ENCODE measurements at places on chromosomes 3 and 15. TPM values are rescaled to one million over a fixed set of nuclear protein-coding genes. Genes with fewer than 3 reads are reported as not detected.
A peak's percentile ranks its signal among the peaks of the same experiment; 100 is the strongest.

DNA sequence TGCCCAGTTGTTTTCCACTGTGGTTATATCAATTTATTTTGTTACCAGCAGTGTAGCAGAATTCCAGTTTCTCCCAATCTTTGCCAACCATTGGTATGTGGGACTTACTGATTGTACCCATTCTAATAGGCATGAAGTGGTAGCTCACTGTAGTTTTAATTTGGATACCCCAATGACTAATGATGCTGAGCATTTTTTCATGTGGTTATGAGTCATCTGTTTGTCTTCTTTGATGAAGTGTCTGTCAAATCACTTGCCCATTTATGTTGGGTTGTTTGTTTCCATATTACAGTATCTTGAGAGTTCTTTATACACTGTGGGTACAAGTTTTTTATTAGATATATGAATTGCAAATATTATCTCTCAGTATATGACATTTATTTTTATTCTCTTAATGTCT lies 644.3 kb downstream of the NR2F2 start:
- no peak for DNase-seq

DNA sequence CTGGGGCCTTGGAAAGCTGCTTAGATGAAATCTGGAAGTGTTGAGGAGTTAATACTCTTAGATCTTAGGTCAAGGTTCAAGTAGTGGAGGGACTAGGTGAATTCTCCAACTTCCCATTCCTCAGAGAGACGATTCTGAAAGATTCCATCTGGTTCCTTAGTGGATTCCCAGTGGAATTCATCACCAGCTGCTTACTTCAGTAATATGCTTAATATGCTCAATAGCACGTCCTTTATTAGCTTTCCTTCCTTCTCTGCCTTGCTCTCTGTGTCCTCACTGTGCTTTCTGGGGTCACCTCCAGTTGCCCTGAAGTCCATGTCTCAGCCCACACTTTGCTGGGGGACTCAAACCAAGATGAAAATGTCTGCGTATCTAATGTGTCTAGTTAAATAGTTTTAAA lies 31.0 kb downstream of the CEP63 start:
- no peak for DNase-seq

DNA sequence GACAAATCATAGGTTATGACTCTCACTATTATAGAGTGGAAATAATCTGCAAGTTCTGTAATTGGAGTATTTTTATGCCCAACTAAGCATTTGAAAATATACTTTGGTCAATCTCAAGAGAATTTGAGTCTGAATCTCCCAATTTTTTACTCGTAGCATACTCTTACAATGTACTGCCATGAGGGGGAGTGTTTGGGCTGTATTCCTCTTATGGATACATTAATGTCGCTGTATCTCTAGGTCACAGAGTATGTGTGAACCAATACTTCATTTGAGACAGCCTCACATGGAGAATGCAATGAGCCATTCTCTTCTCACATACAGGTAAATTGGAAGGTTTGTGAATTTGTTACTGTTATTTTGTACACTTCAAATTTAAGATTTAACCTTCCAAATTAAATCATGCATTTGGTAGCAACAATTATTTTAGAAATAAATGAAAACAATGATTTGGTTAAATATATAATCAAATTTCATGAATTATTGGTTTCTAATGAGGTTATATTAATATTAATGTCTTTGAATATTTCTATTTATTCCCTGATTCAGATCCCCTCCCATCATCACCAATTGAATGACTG lies 5.5 kb upstream of the CD200 start:
- DNase-seq, result no peak

DNA sequence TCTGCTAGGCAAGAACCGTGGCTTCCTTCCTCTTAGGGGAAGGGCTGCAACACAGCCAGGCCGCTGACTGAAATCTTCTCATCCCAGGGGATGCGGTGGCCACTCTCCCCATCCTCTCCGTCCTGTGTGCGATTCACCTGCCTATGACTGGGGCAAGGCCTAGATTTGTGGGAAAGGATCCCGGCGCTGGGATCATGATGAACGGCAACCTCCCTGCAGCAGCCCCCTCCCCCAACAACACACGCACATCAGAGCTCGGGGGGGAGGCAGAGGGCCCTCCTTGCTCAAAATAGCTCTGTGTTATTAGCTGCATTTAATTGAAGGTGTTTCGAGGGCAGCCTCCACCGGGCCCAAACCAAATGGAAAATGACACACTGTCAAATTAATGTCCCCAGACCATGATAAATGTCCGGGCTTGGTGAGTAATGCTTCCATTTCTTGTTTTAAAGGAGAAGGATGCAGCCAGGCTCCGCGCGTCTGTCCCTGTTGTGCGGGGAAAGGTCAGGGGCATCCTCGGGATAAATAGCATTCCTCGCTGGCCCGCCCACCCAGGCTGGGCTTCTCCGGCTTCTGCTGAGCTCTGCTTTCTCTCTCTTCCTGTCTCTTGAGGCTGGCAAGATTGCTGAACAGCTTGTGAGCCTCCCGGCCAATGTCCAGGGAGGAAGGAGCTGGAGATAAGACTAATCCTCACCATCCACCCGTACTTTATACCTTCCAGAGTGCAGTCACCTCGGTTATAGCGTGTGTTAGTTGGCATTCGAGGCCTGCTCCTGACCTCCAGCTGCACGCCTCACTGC lies 56.4 kb upstream of the TLE3 start:
- no peak for DNase-seq

- DNase-seq, result no peak
These were observed 168.9 kb downstream of the SMAD6 start for GRCh38 chr15:66870880-66871388.

- peak; percentile 25 for DNase-seq
These were observed 42.7 kb upstream of the ATP2B2 start for GRCh38 chr3:10547841-10548783.

DNA sequence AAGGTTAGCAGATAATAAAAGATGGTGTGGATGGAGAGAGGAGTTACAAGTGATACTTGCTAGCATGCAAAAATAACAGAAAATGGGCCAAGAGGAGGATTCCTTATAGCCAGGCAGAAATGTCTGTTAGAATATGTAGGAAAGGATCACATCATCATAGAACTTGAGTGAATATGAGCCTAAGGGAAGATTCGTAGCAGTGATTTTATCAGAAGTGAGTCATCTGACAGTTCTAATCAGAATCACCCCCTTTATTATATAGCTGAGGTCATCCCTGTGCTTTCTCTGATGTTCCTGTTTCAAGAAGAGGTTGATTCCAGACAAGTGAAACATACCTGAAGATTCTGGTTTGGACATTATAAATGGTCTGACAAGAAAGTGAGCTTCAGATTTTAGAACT lies 22.9 kb downstream of the EXOG start:
- DNase-seq, result no peak

DNA sequence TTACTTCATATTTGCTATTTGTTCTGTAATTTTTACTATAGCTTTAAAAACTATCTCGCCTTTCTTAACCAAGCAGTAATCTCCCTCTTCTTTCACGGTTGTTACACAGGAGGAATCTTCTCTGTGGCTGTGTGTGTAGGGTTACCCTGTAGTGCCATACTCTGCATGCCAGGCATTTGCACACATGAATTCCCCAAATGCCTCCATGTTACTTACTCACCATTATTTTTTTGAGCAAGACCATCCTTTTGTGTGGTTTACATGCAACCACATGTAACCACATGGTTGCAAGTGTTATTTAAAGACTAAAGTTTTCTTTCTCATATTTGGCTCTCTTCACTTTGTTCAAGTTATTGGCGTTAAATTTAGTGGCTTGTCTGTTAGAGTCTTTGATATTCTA lies 45.5 kb downstream of the HPS3 start:
- no peak for DNase-seq

DNA sequence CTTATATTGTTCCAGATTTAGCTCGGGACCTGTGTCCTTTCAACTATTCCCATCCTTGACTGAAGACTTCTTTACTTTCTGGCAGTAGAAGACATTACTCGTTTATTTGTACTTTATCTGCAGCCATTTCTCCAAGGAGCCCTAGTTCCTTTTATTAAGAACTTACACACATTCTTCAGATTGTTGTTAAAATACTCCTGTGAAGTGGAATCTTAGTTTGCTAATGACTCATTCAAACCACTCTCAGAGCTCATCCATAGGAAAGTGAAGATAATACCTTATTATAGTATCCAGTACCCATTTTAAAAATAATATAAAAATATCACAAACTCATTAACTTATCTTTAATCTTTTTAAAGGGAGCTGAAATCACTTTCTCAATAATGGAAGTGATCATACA lies 63.5 kb downstream of the C3orf70 start:
- no peak for DNase-seq

The CHDH gene
- total RNA-seq, result 2.9 TPM

The ZPLD1 gene
- total RNA-seq, result 0.33 TPM

GRCh38 chr15:65927545-65927944 lies 58.3 kb downstream of the RAB11A start:
- no peak for DNase-seq

The XCR1 gene
- total RNA-seq, result under 0.01 TPM

GRCh38 chr3:30672959-30673358 lies 66.6 kb downstream of the TGFBR2 start:
- no peak for DNase-seq

The C3orf49 gene
- total RNA-seq, result not detected

The SLC38A3 gene
- total RNA-seq, result 0.98 TPM

The SPSB4 gene
- not detected for total RNA-seq

- DNase-seq, result no peak
These were observed 273.3 kb downstream of the ZNF385D start for GRCh38 chr3:21477541-21478288.

DNA sequence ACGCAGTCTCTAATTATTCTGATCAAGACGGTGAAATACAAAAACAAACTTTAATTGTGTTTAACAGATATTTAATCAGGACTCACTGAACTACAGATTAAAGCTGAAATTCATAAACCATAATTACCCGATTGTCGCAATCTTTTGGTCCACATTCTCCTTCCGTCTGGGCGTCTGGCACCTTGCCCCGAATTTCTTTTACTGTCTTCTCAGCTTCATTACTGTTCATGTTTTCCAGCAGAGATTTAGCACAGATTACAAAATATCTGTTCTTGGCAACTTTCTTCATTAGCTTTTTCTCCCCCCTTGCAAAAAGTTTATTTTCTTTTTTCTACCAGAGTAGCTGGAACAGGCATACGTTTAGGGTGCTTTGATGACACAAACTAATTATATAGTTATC lies 271.4 kb downstream of the TIGIT start:
- no peak for DNase-seq

The TM6SF1 gene
- total RNA-seq, result 6.4 TPM

- no peak for DNase-seq
These were observed 23.3 kb upstream of the CEMIP start for GRCh38 chr15:80755885-80756284.

- no peak for DNase-seq
These were observed 357.0 kb downstream of the TIGIT start for GRCh38 chr3:114650808-114651207.

- no peak for DNase-seq
These were observed 61.7 kb upstream of the GLCE start for GRCh38 chr15:69098771-69099170.

The AGBL1 gene
- total RNA-seq, result not detected

GRCh38 chr3:97838393-97838792 lies 16.6 kb downstream of the CRYBG3 start:
- DNase-seq, result no peak

- DNase-seq, result no peak
These were observed 53.6 kb downstream of the SUMF1 start for GRCh38 chr3:4413467-4413866.

GRCh38 chr3:110900576-110900975 lies 171.0 kb upstream of the NECTIN3 start:
- no peak for DNase-seq

DNA sequence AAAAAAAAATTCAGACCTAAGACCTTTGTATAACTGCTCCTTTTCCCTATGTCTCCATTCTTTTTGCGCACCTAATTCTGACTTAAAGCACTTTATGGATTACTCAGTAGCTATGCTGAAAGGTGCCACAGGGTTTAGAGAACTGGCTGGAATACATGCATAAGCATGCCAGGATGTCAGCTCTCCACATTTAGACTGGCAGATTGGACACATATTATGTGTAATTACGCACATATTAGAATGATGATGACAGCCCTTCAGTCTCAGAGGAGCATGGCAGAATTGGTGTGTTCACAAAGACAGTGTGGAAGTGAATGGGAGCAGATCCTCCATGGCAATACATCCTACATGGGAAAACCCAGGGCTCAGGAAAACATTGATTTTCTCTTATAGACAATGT lies 108.1 kb upstream of the LSAMP start:
- no peak for DNase-seq

GRCh38 chr3:179528772-179529171 lies 34.0 kb upstream of the ACTL6A start:
- DNase-seq, result no peak

- DNase-seq, result no peak
These were observed 667.8 kb upstream of the NAALADL2 start for GRCh38 chr3:174191380-174191779.

DNA sequence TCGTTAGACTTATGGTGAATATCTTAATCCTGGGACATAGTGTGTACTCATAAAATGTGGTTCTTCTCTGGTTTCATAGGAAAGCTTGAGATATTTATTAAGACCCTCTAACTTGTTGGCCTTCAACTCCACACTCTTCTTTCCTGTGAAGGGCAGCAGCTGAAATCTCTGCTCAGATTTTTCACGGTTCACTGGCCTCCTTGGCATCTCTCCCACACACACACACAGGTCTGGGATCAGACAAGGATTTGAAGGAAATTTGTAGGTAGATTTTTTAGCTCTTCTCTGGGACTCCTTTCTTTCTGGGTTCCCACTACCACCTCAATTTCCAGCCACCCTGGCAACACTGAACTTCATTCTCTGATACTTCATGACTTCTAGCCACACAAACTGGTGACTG lies 70.2 kb downstream of the MYRIP start:
- DNase-seq, result no peak

The EXD1 gene
- not detected for total RNA-seq

DNA sequence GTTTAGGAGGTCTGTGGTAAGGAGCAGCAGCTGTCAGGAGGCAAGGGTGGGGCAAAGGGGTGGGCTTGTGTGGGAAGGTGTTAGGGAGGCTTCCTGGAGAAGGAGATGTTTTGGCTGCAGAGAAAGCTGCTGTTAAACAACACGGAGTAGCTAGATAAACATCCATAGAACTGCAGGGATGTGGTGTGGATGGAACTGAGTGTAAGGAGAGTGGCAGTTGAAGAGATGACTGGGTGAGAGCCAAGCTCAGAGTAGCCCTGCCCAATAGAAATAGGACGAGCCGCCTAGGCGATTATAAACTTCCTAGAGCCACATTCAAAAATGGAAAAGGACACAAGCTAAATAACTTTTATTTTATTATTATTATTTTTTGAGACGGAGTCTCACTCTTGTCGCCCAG lies 19.9 kb downstream of the RPLP1 start:
- DNase-seq, result no peak

DNA sequence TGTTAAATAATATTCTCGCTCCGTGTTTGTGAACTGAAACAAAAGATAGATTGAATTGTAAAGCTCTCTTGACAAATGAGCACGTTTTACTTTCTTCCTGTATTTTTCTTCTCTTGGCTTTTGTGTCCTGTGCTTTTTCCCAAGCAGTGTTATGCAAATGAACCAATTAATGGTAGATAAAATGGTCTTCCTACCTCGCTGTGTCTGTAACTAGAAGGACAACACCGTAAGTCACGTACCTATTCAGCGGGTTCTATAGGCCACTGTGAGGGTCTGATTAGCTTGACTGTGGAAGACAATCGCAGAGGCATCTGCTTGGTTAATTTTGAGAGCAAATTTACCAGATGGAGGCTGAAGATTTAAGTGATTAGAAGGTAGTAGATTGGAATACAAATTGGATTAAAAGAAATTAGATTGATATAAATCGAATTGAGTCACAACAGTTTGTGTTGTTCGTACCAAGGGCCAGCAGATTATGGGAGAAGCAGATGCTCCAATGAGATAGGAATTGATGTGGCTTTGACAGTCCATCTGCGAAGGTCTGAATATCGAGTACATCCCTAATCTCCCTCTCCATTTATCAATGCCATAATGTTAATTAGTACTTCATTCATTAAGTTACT lies 40.2 kb downstream of the ROBO2 start:
- DNase-seq, result no peak
